Upper lobe of right lung (tissue), 1 donor: ENCODE measurements at places on chromosomes 7 and 10. TPM values are rescaled to one million over a fixed set of nuclear protein-coding genes. Genes with fewer than 3 reads are reported as not detected.

DNA sequence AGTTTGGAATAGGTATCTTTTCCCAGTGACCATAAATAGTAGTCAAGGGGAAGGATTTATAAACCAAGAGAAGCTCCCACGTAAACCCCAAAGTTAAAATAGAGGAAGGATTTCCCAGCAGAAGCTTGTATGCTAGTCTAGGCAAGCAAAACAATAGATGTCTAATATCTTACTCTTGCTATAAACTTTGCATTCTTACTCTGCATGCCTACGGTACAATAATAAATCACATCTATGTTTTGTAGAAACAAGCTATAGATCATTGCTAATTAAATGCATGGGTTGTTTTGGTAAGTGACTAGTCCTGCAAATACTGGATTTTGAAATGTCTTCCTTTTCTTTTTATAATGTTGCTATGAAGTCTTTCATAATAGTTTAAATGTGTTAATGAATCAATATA, 585.5 kb downstream of the INHBA start:
- DNase-seq: no peak
- no peaks in the 10 kb centered on the region for H3K4me1 ChIP-seq
- no peak overlapping the region for H3K4me3 ChIP-seq
- no peaks in the 10 kb centered on the region for H3K36me3 ChIP-seq
- no peak overlapping the region for H3K27ac ChIP-seq

DNA sequence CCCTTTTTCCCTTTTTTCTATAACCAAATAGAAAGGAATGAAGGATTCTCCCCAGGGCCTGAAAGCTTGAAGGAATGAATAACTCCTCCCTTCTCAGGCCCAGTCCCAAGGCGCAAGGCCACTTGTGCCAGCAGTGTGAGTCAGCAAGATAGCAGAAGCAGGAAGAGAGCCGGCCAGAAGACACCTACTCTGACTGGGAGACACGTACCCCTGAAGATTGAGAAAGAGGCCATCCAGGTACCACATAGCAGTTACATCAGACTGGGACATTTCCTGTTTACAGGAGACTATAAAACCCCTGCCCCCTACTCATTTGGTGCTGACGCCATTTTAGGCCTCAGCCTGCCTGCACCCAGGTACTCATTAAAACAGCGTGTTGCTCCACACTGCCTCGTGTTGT, 65.5 kb downstream of the LRRC17 start:
- H3K4me1 ChIP-seq: no peaks in the 10 kb centered on the region
- no peaks in the 10 kb centered on the region for H3K27me3 ChIP-seq
- no peak overlapping the region for H3K4me3 ChIP-seq
- H3K36me3 ChIP-seq: no peaks in the 10 kb centered on the region
- no peak for DNase-seq
- H3K27ac ChIP-seq: no peak overlapping the region

GRCh38 chr7:87447116-87447635, 28.3 kb downstream of the ABCB4 start:
- H3K4me3 ChIP-seq: no peak overlapping the region
- DNase-seq: no peak
- H3K27me3 ChIP-seq: no peaks in the 10 kb centered on the region
- no peak overlapping the region for H3K27ac ChIP-seq
- no peaks in the 10 kb centered on the region for H3K36me3 ChIP-seq

DNA sequence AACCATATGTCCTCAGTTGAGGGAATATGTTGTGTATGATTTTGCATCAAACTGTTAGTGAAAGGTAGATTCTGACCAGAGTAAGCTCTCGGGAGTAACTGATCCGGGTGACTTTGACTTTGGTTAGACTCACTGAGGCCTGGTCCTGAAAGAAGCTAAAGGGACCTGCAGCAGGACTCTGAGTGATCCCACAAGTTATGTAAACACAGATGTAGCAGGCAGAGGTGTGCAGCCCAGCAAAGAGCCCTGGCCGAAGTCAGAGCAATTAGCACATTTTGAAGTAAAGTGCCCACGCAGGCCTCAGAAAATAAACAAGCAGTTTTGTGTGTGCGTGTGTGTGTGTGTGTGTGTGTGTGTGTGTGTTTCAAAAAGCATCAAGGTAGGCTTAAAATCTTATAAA, 245.6 kb upstream of the FERD3L start:
- H3K4me1 ChIP-seq: no peaks in the 10 kb centered on the region
- DNase-seq: no peak
- no peak overlapping the region for H3K4me3 ChIP-seq
- H3K27ac ChIP-seq: no peak overlapping the region
- H3K36me3 ChIP-seq: no peaks in the 10 kb centered on the region

TAS2R38 gene
- total RNA-seq: not detected

ODAD2 gene
- 0.64 TPM for total RNA-seq

DNA sequence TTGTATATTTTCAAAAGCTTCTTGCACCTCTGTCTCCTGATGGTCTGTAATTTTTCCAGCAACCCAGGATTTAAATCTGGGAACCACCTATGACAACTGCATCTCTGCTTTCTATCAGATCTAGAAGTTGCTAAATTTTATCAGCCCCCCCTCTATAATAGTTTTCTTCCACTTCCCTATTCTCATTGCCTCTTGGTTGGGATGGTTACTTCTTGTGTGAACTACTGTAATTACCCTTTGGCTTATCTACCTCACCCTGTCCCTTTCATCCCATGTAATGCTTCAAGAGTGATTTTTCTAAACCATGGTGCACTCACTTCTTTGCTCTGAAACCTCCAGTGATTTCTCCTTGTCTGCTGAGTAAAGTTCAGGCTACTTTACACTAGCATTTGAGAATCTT, 92.3 kb downstream of the BMPR1A start:
- H3K27ac ChIP-seq: no peak overlapping the region
- no peaks in the 10 kb centered on the region for H3K4me1 ChIP-seq
